ENCODE measurements at places on chromosomes 2 and 18.
A peak's percentile ranks its signal among the peaks of the same experiment; 100 is the strongest.

- DNase-seq, result peak; percentile 77
These were observed 35.8 kb downstream of the MTERF4 start for GRCh38 chr2:241066171-241066892.

DNA sequence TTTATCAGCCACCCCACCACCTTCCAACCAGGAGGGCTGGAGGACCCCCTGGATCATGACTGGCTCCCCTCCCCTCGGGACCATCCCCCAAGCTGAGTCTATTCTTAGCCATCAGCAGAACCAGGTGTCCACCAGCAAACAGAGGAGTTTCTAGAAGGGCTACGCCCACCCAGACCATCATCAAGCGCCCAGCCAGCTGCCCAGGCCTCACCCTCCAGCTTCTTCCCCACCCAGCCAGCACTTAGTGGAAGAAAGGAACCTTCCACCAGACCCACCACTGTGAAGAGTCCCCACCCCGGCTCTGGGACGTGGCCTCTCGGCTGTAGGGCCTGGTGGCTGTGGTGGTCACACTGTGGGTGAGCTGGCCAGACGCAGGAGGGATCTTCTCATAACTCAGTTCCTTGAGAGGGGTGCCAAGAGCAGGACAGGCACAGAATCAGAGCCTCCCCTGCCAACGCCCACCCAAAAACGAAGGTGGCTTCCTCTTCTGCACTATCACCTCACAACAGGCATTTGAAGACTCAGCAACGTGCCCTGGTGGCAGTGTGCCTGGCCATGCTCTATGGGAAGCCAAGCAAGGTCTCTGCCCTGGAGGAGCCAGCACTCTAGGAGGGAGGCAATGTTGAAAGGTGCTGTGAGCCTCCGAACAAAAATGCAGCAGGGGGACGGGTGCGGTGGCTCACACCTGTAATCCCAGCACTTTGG lies 19.0 kb downstream of the BIN1 start:
- no peak for DNase-seq

DNA sequence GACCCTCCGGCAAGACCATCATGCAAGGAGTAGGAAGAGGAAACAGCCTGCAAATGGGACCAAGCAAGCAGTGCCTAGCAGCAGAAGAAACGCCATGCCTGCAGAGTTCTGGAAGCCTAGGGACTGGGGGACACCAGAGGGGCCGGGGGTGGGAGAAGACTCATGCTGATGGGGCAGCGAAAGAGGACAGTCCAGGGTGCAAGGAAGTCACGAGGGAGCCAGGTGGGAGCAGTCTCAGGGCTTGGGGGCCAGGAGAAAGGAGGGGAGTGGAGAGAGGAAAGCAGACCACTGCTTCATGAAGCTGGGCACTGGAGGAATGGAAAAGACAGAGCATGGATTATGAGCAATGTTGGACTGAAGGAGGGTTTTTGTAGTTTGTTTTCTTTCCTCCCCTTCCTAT lies 119.4 kb upstream of the CAPN13 start:
- no peak for DNase-seq

DNA sequence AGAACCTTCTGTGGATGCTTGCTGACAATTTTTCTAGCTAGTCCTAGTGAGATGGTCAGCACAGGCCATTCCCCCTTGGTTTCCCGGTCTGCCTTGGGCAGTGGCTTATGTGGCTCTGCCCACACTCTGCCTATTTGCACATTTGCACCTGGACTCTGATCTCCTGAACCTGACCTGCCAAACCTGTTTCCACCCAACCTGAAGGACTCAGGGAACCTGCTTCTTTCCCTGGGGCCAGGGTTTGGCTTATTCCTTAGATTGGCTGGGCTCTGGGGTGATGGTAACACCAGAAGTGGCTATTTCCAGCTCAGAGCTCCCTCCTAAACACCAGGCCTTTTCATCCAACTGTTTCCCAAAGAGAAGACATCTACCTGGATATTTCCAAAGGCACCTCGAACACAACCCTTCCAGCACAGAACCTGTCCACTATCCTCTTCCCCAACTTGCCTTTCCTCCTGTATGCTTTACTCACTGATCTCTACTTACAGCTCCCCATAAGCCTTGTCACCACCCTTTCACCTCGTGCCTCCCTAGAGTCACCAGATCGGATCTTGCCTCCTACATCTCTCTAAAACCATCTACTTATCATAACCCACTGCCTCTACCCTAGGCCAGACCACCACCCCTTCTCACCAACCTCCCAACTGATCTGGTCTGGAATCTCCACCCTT lies 5.8 kb upstream of the MTA3 start:
- DNase-seq, result no peak

GRCh38 chr2:12396699-12397098 lies 320.0 kb upstream of the TRIB2 start:
- no peak for DNase-seq
